ENCODE measurements at places on chromosomes 1 and 21.
A peak's percentile ranks its signal among the peaks of the same experiment; 100 is the strongest.

DNA sequence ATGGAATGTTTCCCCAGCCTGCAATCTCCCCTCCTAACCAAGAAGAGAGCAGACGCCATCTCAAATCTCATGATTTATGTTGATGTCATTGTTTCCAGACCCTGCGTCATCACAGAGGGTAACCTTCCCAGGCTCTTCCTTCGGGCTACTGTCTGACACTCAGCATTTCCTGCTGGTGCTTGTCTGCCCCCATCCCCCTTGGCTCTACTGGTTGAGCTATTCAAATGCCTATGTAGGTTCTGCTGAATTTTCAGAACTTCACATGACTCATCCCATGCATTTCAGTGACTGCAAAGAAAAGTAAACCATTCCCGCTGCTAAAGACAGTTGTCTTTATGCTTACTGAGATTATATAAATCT is 24.8 kb upstream of the ITPKB start:
- no peak for DNase-seq

- DNase-seq: no peak
These were observed 259.1 kb downstream of the KAZN start for GRCh38 chr1:14857436-14858195.

- DNase-seq: no peak
These were observed 10.0 kb downstream of the EDARADD start for GRCh38 chr1:236403905-236404696.

DNA sequence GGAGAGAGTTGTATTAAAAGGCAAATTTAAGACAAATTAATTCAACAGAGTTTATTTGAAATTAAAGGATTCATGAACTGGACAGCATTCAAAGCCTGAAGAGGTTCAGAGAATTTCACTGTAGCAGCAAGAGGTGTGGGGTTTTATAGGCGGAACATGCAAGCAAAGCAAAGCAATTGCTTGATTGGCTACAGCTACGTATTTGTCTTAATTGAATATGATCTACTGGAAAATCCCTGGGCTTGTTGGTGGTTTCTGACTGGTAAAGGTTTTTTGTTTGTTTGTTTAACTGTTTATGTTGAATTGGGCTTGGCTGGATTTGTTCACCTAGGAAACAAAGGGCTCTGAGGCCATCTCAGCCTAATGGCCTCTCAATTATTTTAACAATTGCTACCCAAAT is 61.5 kb downstream of the KCNK1 start:
- no peak for DNase-seq

- no peak for DNase-seq
These were observed 64.8 kb upstream of the GALNT2 start for GRCh38 chr1:230002164-230002803.

DNA sequence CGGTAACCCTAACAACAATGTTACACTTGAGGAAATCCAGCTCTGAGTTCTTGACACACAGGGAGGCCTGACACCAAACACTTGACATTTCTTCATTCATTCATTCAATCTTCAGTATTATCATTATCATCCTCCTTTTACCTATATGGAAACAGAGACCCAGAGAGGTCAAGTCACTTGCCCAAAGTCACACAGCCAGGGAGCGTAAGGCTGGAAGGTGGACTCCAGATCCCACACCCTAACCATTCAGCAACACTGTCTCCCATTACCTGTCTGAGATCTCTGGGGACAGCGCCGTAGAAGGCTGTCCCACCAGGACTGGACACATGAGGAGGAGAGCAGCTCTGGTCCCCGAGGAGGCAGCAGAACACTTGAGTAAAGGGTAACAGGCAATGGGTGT is 101.4 kb downstream of the SYF2 start:
- DNase-seq: no peak

- no peak for DNase-seq
These were observed 70.4 kb upstream of the SAMSN1 start for GRCh38 chr21:14616380-14617039.

- peak; percentile 84 for DNase-seq
These were observed 47.4 kb upstream of the OSBPL9 start for GRCh38 chr1:51569284-51570062.

DNA sequence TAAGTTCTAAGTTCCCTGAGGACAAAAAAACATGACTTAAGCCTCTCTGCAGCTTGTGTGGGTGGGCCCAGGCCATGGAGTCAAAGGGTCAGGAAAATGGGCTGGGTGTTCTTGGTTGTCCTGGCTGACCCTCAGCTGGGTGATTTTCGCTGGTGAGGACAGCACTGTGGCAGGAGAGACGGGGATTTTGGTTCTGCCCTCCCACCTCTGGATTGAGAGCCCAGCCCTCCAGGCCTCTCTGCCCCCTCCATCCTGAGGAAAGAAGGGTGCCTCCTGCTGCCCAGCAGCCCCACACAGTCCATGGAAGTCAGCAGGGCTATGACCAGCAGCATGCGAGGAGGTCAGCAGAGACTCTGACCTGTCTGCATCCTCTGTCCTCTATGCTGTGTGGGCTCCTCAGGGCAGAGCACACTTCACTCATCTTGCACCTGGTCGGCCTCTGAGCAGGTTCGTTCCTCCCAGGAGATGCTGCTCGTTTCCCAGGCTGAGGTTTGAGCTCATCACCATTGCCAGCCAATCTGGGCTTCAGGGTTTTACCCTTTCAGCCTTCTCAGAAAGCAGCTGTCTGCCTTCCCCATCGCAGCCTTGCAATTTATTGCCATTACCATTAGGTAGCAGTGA is 26.5 kb downstream of the PHGDH start:
- no peak for DNase-seq

GRCh38 chr1:224784265-224785039 is 145.0 kb upstream of the DNAH14 start:
- no peak for DNase-seq

DNA sequence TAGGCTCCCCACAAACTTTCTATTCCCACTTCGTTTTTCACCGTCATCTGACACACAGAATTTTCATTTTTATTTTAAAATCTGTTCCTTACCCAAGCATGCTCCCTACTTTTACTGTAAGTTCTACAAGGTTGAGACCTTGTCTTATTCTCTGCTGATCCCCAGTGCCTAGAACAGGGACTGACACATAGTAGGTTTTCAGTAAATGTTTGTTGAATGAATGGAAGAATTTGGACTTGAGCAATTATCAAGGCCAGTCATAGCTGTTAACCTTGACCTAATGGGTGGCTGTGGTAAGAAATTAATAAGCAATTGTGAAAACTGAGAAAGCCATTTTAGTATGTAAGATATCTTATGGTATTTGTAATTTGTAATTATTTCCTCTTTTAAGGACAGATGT is 71.1 kb downstream of the LAMC1 start:
- no peak for DNase-seq

- DNase-seq: no peak
These were observed 6.2 kb downstream of the FAM131C start for GRCh38 chr1:16067127-16067768.

- no peak for DNase-seq
These were observed 99.2 kb downstream of the C1orf21 start for GRCh38 chr1:184485751-184486723.

GRCh38 chr1:183651612-183652011 is 1.5 kb downstream of the APOBEC4 start:
- no peak for DNase-seq

DNA sequence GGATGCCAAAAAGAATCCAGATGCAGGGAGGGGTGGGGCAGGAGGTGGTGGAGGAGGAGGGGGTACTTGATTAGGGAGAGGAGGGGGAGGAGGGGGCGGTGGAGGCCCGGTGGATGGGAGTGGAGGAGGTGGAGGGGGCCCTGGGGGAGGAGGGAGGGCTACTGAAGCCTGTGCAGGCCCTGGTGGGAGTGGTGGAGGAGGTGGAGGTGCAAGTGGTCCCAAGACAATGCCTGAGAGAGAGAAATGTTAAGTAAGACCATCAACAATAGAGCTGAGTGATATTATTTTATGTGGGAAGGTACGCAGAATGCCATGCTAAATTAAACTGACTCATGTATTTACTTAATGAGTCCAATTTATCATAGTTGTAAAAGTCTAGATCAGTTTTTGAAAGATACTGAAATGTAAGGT is 86.8 kb upstream of the LBR start:
- DNase-seq: no peak

DNA sequence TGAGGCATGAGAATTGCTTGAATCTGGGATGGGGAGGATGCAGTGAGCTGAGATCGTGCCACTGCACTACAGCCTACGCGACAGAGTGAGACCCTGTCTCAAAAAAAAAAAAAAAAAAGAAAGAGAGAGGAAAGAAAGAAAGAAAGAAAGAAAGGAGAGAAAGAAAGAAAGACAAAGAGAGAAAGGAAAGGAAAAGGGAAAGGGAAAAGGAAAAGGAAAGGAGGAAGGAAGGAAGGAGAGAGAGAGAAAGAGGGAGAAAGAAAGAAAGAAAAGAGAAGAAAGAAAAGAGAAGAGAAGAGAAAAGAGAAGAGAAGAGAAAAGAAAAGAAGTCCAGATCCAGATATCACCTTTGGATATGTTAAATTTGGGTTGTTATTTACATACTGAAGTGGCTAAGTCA is 106.0 kb downstream of the DPYD start:
- no peak for DNase-seq

GRCh38 chr1:211557894-211558625 is 20.9 kb downstream of the SLC30A1 start:
- no peak for DNase-seq

DNA sequence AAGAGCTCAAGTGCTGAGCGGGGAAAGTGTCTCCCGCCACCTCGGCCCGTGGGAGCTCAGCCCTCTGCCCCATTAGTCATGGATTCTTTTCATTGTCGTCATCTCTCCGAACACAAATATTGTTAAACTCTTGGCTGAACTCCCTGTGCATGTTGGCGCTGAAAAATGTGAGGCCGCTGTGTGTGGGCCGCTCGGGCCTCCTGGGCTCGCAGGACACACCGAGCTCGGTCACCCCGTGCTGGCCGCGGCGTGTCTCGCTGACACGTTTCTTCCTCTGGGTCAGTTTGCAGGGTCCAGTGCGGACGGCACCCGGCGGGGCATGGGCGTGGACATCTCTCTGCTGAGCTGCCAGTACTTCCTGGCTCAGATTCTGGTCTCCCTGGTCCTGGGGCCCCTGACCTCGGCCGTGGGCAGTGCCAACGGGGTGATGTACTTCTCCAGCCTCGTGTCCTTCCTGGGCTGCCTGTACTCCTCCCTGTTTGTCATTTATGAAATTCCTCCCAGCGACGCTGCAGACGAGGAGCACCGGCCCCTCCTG is 25.6 kb downstream of the SLC45A1 start:
- no peak for DNase-seq

DNA sequence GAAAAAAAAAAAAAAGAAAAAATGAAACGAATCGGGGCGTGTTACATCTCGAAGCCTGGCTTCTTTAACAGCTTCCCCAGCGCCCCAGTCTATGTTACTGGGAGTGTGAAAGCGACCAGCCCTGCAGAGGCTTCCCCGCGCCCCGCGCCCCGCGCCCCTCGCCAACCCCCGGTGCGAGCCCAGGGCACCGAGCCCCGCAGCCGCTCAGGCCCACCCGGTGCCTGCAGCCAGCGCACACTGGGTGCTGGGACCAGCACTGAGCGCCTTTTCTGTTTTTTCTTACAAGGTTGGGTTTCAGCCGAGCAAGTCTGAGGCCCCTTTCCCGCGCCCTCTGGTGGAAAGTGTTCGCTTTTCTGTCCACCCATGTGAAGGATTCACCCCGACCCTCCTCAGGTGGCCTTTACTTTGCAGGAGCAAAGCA is 42.1 kb upstream of the ZNF496 start:
- no peak for DNase-seq

DNA sequence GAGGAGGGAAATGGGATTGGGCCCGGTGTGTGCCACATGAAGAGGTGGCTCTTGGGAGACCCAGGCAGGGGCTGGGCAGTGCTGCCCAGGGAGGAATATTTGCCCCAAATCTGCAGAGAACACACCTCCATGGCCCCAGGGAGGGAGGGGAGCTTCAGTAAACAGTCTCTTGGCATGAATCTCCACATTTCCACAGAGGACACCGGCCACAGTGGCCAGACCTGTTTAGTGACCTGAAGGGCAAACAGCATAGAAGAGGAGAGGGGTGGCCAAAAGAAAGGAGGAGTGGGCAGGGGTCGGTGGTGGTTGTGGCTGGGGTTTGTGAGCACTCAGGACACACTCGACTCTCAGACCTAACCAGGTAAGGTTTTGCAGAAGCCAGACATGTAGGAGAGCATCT is 54.0 kb upstream of the IFFO2 start:
- no peak for DNase-seq

- DNase-seq: no peak
These were observed 241.1 kb upstream of the RAB4A start for GRCh38 chr1:229029879-229030235.

- no peak for DNase-seq
These were observed 24.7 kb upstream of the IL10 start for GRCh38 chr1:206796981-206797402.

DNA sequence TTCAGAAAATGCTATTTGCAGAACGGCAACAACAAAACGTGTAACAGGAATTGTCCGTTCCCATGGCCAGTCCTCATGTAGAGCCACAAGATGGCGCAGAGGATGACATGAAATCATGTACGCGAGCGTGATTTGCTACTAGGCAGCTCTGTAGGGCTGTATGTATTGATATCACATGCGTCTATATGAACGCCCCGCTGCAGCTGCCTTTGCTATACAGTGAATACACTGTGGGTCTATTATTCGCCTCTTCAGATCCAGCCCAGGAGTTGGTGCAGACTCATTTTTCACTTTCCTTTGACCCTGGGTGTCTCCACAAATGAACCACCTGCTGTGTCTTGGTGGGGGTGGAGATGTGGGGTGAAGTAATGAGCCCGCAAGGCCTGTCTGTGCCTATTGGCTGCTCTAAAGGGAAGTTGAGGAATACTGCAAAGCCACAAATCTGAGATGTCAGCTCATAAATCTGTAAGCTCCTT is 361.5 kb downstream of the KIF26B start:
- no peak for DNase-seq

DNA sequence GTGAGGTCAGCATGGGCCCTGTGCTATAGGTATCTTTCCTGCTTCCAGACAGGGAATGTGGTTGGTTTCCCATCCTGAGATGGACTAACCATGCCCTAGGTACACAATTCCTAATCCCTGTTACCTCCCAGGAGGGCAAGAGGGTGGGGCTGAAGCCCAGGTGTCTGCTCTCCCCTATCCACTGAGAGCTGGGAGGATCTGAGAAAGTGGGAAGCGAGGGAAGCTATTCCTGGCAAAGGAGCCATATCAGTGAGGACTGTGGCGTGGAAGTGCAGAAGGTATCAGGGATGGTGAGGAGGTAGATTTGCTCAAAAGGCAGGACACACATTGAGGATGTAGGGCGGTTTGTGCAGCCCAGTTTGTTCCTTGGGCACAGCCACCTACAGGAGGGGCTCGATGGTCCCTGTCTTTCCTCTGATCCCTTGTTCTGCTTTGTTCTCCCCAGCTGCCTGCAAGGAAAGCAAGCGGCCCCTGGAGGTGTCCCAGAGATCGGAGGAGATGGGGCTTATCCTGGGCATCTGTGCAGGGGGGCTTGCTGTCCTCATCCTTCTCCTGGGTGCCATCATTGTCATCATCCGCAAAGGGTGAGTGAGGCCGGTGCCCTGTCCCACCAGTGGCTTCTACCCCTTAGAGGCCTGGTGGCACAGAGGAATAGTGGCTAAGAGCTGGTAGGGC is 48.1 kb downstream of the PTPRU start:
- DNase-seq: no peak

DNA sequence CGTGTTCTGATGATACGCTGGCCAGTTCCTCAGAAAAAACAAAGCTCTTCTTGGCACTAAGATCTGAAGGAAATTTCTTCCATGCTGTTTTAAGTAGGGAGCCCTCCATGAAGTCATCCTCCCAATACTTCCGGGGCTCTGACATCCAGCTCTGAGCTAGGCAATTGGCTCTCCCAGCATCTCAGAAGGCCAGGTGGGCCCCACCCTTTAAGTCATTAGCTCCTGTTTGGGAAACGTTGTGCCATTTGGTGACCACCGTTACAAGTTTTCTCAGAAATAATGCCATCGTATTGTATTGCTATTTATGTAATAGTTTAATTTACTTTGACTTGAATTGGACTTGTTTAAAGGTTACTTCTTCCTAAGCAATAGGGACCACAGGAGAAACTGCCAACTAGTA is 130.3 kb upstream of the EDN2 start:
- no peak for DNase-seq

All from GM12878 (cell line).